Activated CD4-positive, alpha-beta T cell treated with anti-CD3 and anti-CD28 coated beads for 48 hours (primary cell): ENCODE measurements at places on chromosomes 4 and X.

DNA sequence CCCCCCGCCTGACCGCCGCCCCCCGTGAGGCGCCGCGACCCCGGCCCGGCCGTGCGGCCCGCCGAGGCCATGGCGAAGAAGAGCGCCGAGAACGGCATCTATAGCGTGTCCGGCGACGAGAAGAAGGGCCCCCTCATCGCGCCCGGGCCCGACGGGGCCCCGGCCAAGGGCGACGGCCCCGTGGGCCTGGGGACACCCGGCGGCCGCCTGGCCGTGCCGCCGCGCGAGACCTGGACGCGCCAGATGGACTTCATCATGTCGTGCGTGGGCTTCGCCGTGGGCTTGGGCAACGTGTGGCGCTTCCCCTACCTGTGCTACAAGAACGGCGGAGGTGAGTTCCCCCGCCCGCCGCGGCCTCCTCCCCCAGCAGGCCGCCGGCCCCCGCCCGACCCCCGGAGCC is 780 bp downstream of the SLC6A8 start:
- DNase-seq = no peak

DNA sequence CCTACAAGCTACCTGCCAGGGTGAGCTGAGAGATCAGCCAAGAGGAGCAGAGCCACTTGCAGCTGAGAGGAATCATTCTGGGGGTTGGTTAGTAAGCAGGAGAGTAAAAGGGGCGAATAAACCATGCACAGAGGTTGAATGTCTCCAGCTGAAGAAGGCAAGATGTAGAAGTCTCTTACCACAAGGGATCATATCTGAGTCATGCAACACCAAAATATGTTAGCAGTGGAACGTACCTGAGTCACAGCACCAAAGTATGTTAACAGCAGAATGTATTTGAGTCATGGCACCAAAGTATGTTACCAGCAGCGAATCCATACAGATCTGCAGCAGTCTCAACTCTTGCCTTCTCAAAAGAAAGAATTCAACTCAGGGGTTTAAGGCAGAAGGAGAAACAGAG is 29.9 kb downstream of the C4orf51 start:
- DNase-seq = peak; percentile 24

GRCh38 chr4:41174444-41174843 is 39.9 kb downstream of the APBB2 start:
- no peak for DNase-seq

DNA sequence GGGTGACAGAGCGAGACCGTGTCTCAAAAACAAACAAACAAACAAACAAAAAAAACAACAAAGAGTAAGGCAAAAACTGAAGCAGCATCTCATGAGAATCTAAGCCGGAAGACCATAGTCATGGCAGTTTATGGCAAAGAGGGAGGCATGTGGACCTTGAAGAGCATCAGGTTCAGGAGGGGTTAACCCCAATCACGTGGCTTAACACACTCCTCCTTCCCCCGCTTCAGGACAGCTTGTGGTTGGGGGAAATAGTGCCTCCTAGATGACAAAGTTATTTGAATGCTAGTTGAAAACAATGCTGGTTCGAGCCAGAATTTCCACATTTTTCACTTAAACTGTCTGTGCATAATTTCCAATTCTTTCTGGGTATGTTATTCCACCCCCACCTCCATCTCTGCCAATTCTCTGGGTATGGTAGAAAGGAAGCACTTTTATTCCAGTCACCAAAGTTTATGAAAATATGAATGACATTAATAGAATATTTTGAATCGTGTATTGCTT is 11.7 kb upstream of the MAP7D3 start:
- DNase-seq = no peak

- DNase-seq = no peak
Observed at GRCh38 chr4:128461291-128462102, 173.9 kb upstream of the PGRMC2 start.

- DNase-seq = no peak
Observed at GRCh38 chr4:79273915-79274314, 51.9 kb downstream of the NAA11 start.

- DNase-seq = no peak
Observed at GRCh38 chrX:46279214-46279924, 265.9 kb downstream of the ZNF674 start.

DNA sequence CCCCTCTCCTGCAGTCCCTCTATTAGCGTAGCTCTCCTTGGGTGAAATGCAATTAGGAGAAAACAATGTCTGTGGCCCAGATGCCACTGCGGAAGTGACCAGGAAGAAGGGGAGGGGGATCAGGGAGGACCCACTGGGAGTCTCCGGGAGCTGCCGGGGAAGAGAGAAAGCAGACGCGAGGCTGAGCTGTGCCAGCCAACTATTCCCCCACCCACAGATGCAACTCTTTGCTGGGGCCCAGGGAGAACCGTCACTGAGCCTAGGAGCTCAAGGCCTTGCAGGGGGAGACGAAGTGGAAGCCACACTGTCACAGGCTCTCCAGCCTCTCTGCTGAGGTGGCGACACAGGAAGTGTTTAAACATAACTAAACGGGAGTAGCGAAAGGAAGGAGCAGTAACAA is 149.2 kb downstream of the BCOR start:
- no peak for DNase-seq

- no peak for DNase-seq
Observed at GRCh38 chr4:93348896-93349295, 479.7 kb upstream of the ATOH1 start.

- peak; percentile 58 for DNase-seq
Observed at GRCh38 chr4:121307445-121308327, 73.1 kb downstream of the QRFPR start.

GRCh38 chr4:142697320-142697719 is 148.8 kb downstream of the INPP4B start:
- DNase-seq = no peak

DNA sequence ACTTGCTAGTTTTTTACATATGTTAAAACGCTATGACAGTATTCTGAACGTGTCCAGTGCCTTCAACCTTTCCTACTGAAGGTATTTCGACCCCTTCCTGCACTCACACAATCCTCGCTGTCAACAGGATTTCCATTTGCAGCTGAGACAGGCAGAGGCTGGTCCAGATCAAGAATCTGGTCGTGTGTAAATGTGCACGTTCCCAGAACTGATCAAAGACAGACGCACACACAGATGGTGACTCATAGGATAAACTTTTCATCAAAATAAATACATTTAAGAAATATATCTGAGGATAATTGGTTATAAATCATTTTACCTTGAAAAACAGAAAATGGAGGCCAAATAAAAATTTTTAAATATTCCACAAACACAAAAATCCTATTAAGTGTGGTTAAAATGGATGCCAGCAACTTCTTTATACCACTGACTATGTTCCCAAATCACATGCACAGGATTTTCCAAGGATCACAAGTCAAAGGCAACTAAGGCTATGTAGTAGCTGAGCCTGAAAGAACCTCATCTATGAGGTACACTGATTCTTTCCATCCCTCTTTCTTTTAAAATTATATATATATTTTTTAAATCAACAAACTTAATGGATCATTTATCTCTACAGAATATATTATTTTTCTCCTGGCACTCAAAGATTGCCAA is 85.9 kb downstream of the RNF150 start:
- DNase-seq = no peak

- no peak for DNase-seq
Observed at GRCh38 chr4:98633159-98633558, 25.3 kb downstream of the TSPAN5 start.

DNA sequence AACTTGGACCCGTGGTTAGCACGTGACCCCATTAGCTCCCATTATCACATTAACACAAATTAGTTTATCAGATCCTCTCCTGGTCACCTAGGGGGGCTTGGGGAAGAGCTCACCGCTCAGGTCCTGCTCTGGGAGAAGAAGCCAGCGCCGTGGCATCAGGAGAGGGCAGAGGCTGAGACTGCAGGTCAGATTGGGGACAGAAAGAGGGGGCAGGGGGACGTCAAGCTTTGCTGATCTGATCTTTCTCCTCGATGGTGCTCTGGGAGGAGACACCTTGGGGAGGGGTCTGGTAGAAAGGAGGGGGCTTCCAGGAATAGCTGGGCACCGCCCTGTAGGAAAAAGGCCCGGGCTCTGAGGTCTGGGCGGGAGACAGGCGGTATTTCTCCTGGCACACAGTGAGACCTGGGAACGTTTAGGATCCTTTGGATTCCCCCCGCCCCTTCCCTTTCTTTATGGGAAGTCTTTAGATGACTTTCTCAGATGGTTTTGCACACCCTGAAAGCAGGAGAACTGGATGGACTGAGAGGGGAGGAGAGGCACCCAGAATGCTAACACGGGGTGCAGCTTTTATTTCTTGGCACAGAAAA is 9.1 kb upstream of the ELF4 start:
- DNase-seq = no peak

DNA sequence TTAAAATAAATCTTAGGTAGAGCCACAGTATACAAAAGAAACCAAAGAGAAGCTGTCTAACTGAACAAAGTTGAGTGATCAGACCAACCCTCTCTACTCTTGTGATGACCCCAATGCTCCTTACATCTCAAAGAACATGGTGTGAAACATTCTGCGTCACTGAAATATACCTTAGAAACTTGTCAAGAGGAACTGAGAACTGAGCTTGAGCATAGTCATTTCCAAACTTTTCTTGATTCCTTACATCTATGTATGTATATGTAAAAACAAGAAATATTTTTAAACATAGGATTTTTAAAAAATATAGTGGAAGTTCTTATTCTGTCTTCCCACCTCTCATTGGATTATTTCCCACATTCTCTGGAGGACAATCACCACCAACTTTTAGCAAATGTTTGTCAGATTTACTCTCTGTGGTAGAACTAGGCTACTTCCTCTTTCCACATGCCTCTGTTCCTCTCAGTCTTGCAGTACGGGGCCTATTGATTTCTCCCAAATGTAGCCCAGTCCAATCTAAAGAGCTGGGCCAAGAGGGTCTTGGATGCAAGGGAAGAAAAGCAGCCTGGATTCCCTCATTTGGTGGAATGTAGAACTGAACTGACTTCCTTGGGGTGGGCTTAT is 98.2 kb upstream of the HHIP start:
- no peak for DNase-seq

- peak; percentile 57 for DNase-seq
Observed at GRCh38 chrX:46588263-46588662, 14.7 kb downstream of the CHST7 start.

DNA sequence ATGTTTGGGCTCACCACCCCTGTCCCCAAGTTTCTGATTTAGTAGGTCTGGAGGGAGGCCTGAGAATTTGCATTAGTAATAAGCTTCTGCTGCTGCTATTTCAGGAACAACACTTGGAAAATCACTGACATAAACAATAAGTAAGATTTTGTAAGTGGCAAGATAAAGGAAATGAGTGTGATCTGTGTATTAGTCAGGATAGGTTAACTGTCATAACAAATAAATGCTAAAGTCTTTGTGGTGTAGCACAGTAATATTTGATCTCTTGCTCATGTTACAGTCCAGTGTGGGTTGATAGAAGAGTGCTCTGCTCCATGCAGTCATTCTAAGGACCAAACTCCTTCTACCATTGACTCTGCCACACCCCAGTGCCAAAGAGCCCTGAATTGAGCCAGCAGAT is 67.0 kb downstream of the NHS start:
- peak; percentile 2 for DNase-seq

DNA sequence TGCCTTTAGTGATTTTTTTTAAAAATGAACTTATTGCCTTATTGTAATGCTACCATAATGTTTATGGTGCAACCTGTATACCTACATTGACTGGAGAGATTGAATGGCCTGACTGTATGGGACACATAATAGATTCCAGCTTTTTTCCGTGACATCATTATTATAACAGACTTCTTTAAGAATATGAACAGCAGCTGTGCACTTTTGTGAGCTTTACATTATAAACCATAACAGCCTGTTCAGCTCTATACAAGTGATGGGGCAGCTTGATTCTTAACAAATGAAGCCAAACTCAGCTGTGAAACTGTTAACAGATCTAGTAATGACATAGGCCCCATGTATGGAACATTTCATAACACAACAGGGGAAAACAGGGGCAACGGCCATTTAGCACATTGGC is 187.0 kb downstream of the BMPR1B start:
- no peak for DNase-seq

- no peak for DNase-seq
Observed at GRCh38 chr4:20362148-20362547, 110.4 kb downstream of the SLIT2 start.

GRCh38 chr4:6044805-6045204 is 26.6 kb upstream of the C4orf50 start:
- DNase-seq = no peak

- DNase-seq = no peak
Observed at GRCh38 chrX:40467454-40467853, 113.3 kb upstream of the ATP6AP2 start.

- no peak for DNase-seq
Observed at GRCh38 chr4:95377366-95377900, 171.3 kb downstream of the UNC5C start.

- DNase-seq = no peak
Observed at GRCh38 chr4:111880116-111880515, 265.1 kb upstream of the FAM241A start.

DNA sequence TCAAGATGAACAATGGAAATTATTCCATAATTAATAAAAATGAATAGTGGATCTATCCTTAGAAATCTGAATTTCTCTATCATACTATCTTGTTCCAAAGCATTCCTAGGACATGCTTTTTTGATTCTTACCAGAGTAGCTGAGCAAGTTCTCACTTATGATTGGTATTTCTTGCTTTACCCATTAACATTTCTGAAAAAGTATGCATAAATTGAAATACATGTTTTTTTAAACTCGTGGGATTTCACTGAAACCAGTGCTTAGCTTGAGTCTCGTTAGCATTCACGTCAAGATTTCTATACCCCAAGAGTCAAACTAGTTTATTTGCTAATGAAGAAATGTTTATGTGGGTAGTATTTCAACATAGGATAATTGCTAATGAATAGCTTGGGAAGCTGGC is 89.0 kb downstream of the ELOVL6 start:
- DNase-seq = no peak

DNA sequence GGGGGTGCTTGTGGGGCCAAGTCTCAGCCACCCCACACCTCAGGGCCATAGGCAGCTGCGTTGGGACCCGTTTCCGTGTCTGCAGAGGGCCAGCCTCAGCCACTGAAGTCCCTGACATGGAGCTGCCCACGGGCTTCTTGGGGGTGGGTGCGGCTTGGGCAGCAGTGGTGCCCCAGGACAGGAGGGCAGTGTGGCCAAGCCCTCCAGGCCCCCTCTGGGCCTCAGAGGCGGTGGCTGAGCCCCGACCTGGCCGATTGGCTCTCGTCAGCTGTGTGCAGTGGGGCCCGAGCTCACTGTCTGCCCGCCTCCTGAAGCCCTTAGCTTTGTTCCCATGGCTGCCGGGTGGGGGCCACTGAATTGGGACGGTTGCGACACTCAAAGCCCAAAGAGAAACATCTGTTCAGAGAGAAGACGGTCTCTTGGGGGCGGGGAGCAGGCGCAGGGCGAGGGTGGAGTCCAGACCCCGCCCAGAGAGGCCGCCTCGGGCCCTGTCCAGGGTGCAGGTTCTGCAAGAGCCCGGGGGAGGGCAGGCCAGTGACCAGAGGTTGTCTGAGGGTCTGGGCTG is 9.1 kb downstream of the FGFR3 start:
- DNase-seq = no peak
